ENCODE measurements at places on chromosomes 2 and 18. TPM values are rescaled to one million over a fixed set of nuclear protein-coding genes. Genes with fewer than 3 reads are reported as not detected.

- H3K4me1 ChIP-seq, result peaks cover 52% of the 10 kb centered on the region
- no peak overlapping the region for H3K4me3 ChIP-seq
- no peaks in the 10 kb centered on the region for H3K27me3 ChIP-seq
- H3K27ac ChIP-seq, result peak overlapping the region; percentile 92
- H3K36me3 ChIP-seq, result no peaks in the 10 kb centered on the region
Observed at GRCh38 chr2:160583146-160583535, 89.5 kb upstream of the RBMS1 start.

- no peak overlapping the region for H3K4me3 ChIP-seq
- peaks cover 2% of the 10 kb centered on the region for H3K36me3 ChIP-seq
- no peak for DNase-seq
- peaks cover 34% of the 10 kb centered on the region for H3K27me3 ChIP-seq
- H3K27ac ChIP-seq, result no peak overlapping the region
Observed at GRCh38 chr2:26696351-26696816, 3.9 kb downstream of the KCNK3 start.

GRCh38 chr2:74374509-74375205 lies 5.5 kb downstream of the DCTN1 start:
- peaks cover 21% of the 10 kb centered on the region for H3K4me1 ChIP-seq
- no peak overlapping the region for H3K27ac ChIP-seq
- no peaks in the 10 kb centered on the region for H3K27me3 ChIP-seq
- H3K36me3 ChIP-seq, result peaks cover 29% of the 10 kb centered on the region

- H3K27ac ChIP-seq, result no peak overlapping the region
- no peaks in the 10 kb centered on the region for H3K36me3 ChIP-seq
- H3K4me1 ChIP-seq, result peaks cover 6% of the 10 kb centered on the region
- peaks cover 51% of the 10 kb centered on the region for H3K27me3 ChIP-seq
- H3K4me3 ChIP-seq, result no peak overlapping the region
Observed at GRCh38 chr2:102304268-102304667, 7.1 kb upstream of the IL1RL1 start.

DNA sequence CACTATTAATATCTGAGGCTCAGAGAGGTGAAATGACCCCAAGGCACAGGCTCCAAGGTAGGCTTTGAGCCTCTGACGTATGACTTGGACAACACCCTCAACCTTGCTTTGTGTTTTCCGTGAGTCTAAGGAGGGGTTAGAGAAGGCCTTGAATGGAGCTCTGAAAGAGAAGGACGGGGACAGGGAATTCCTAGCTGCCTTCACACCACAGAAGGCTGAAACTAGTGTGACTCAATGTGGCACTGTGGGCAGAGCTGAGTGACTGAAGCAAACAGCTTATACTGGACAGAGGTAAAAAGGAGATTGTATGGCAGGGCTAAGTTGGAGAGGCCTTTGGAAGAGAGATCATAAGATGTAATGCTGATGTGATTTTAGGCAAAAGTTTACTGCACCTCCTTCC lies 3.5 kb upstream of the NCK2 start:
- no peak for DNase-seq
- H3K36me3 ChIP-seq, result no peaks in the 10 kb centered on the region
- H3K4me3 ChIP-seq, result no peak overlapping the region
- peaks cover 23% of the 10 kb centered on the region for H3K4me1 ChIP-seq
- no peaks in the 10 kb centered on the region for H3K27me3 ChIP-seq

GRCh38 chr2:44167311-44167907 lies 1.3 kb upstream of the PPM1B start:
- no peaks in the 10 kb centered on the region for H3K27me3 ChIP-seq
- H3K4me3 ChIP-seq, result peak overlapping the region; percentile 84
- no peak for DNase-seq
- no peaks in the 10 kb centered on the region for H3K36me3 ChIP-seq

DNA sequence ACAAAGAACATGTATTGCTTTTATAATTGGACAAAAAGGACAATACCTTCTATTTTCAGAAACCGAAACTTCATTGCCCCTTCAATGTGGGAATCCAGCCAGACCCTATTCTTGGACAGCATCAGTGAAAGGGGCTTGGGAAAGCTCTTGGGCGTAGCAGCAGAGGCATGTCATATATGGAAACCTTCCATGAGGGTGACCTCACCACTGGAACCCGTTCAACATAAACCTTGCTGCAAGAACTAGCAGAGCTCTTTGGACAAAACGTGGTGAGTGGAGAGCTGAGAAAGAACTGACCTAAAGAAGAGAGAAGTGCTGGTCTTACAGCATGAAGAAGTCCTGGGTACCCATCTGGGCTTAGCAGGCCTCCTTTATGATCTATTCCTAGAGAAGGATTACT lies 22.7 kb upstream of the ACTG2 start:
- peaks cover 14% of the 10 kb centered on the region for H3K36me3 ChIP-seq
- H3K4me3 ChIP-seq, result peak overlapping the region; percentile 26
- DNase-seq, result no peak
- H3K4me1 ChIP-seq, result peaks cover 23% of the 10 kb centered on the region
- peak overlapping the region; percentile 91 for H3K27ac ChIP-seq
- H3K27me3 ChIP-seq, result no peaks in the 10 kb centered on the region

GRCh38 chr2:224780106-224780505 lies 63.9 kb upstream of the CCDC195 start:
- peaks cover 6% of the 10 kb centered on the region for H3K36me3 ChIP-seq
- peak overlapping the region; percentile 46 for H3K27ac ChIP-seq
- H3K27me3 ChIP-seq, result no peaks in the 10 kb centered on the region
- H3K4me3 ChIP-seq, result no peak overlapping the region

GRCh38 chr2:36963106-36963505 lies 3.2 kb downstream of the STRN start:
- H3K4me3 ChIP-seq, result no peak overlapping the region
- no peak for DNase-seq
- peaks cover 4% of the 10 kb centered on the region for H3K36me3 ChIP-seq
- H3K27me3 ChIP-seq, result no peaks in the 10 kb centered on the region
- H3K27ac ChIP-seq, result peak overlapping the region; percentile 10

- H3K4me3 ChIP-seq, result no peak overlapping the region
- no peak overlapping the region for H3K27ac ChIP-seq
- DNase-seq, result no peak
- no peaks in the 10 kb centered on the region for H3K27me3 ChIP-seq
- peaks cover 14% of the 10 kb centered on the region for H3K4me1 ChIP-seq
Observed at GRCh38 chr2:203900253-203900652, 32.7 kb downstream of the CTLA4 start.

DNA sequence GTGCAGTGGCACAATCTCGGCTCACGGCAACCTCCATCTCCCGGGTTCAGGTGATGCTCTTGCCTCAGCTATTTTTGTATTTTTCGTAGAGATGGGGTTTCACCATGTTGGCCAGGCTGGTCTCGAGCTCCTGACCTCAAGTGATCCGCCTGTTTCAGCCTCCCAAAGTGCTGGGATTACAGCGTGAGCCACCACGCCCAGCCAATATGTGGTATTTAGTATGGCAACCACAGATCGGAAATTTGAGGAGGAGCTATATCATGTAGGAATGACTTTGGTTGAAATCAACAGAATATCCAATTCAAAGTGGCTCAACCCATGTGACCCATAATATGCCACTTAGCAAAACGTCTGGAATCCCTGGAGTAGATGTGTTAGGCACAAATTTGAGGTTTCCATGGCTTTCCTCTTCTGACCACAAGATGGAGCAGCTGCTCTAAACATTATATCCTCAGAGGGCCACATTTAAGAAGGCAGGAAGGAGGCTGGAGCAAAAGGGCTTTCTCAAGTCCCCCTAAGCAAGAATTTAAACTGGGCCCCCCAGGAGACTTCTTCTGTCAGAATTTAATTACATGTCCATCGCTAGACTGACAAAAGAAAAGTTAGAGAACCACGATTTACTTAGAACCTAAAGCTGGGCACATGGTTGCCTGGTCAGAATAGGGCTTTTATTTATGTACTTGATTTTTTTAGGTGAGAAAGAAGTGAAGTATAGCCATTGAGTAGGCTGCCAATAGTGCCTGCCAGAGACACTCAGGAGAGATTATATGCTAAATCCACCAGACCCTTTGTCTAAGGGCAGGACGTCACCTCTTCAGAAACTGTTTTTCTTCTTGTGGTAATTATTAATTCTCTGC lies 49.6 kb upstream of the ITSN2 start:
- H3K36me3 ChIP-seq, result no peaks in the 10 kb centered on the region
- peaks cover 3% of the 10 kb centered on the region for H3K27me3 ChIP-seq

DNA sequence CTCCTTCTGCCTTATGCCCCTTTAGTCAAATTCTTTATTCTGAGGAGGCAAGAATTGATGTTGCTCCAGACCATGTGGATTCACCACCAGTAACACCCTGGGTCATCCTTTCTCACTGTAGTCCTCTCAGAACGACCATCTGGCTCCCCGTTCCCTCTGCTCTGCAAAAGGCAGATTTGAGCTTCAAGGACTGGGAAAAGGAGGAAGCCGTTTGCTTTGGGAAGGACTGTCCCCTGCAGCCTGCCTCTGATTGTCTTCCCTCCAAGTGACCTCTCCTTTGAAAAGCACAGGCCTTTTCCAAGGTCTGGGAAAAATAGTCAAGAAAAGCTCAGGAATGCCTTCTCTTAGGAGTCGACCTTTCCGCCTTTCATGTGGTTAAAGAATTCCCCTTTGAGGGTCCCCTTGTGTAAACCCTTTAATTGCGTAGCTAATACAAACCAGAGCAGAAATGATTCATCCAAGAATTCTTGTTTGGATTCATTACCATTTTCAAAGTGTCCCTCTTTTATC lies 130.1 kb upstream of the COPS8 start:
- H3K4me1 ChIP-seq, result no peaks in the 10 kb centered on the region
- H3K27me3 ChIP-seq, result peaks cover 2% of the 10 kb centered on the region
- H3K36me3 ChIP-seq, result peaks cover 2% of the 10 kb centered on the region
- no peak overlapping the region for H3K27ac ChIP-seq
- no peak overlapping the region for H3K4me3 ChIP-seq
- DNase-seq, result no peak

DNA sequence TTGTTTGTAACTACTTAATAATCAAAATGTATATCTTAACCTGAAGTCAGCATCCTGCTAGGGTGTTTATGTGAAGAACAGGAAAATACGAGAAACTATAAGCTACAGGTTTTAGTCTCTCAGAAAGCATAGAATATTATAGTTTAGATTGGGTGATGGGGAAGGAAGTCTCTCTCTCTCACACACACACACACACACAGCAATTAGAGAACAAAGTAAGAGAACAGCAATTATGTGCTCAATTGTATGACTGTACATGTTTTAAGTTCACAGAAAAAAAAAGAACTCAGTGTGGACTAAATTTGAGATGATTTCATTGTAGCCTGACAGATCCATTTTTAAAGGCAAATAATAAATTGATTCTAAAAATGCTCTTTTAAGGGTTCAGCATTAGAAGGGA lies 94.3 kb upstream of the ZNF516 start:
- no peak overlapping the region for H3K27ac ChIP-seq
- H3K4me3 ChIP-seq, result no peak overlapping the region
- H3K36me3 ChIP-seq, result no peaks in the 10 kb centered on the region
- peaks cover 8% of the 10 kb centered on the region for H3K4me1 ChIP-seq

DNA sequence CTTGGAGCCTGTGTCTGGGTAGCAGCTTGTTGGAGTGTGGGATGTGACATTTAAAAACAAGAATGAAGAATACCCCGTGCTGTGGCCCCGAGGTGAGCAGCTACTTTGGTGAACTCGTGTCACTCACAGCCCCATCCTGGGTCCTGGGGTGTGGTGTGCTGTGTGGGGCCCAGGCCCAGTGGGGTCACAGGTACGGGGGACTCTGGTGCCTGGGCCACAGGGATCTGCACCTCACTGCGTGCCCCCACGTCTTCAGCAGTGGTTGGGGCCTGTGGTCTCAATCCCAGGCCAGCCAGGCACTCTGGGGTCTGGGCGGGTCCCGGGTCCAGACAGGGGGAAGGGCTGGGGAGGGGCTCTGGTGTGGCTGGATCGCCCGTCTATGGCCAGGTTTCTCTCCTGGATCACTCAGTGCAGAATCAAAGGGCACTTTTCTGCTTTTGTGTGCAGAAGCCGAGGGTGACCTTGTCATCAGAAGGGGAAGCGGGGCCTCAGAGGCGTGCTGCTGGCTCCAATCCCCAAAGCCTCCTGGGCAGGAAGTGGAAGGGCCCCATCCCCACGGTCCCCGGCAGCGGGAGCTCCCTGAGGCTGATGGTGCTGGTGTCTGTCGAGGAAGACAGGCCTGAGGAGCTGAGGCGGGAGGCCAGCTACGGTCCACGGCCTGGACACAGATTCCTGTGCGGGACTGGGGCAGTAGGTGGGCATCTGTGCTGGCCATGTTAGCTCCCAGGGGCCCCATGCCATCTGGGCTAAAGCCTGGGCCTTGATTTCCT lies 1.4 kb downstream of the GPR35 start:
- no peak overlapping the region for H3K27ac ChIP-seq
- peaks cover 3% of the 10 kb centered on the region for H3K4me1 ChIP-seq
- no peak overlapping the region for H3K4me3 ChIP-seq
- no peaks in the 10 kb centered on the region for H3K36me3 ChIP-seq

DNA sequence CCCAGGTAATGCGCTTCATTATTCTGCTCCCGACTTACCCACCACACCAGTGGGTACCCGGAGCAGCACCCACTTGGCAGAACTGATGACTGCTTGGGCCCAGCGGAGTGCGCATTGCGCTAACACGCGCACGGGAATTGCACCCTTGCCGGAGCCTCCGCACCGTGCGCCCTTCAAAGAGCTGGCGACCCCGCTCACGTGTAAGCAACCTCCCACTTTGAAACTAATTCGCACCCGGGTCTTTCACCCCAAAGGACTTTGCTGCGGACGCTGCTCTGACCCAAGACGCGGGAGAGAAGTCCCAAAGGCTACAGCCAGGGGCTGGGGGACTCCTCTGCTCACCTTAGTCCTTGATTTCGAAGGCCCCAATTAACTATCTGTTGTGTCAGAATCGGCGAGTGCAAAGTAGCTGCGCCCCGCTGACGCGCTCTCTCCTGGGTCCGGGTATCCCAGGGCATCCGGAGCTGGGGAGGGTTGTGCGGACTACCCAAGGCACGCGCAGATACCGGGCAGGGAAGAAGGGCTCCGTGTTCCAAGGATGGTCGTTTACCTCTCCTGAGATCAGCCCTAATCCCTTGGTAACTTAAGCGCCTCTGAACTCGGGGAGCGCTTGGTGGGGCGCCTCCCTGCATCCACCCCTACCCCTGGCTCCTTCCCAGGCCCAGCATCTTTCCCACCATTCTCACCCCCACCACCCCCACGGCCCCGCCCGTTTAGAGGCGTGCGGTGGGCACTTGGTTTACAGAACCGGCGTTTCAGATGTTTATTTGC lies 13.1 kb upstream of the SATB2 start:
- peak overlapping the region; percentile 44 for H3K4me3 ChIP-seq
- peaks cover 91% of the 10 kb centered on the region for H3K27me3 ChIP-seq
- H3K27ac ChIP-seq, result no peak overlapping the region
- DNase-seq, result no peak
- peaks cover 2% of the 10 kb centered on the region for H3K36me3 ChIP-seq

Gene CPS1
- 15.2 TPM for total RNA-seq

Gene IL1B
- total RNA-seq, result not detected

Gene IER3IP1
- total RNA-seq, result 16.4 TPM

Gene SERPINB4
- total RNA-seq, result not detected

Gene IMPACT
- 53.4 TPM for total RNA-seq

Gene RAPH1
- 58.9 TPM for total RNA-seq

Gene HSPD1
- 149 TPM for total RNA-seq
